ENCODE measurements at places on chromosomes 2 and 18.
A peak's percentile ranks its signal among the peaks of the same experiment; 100 is the strongest.

- DNase-seq, result no peak
These were observed 7.3 kb downstream of the XRCC5 start for GRCh38 chr2:216116418-216116817.

DNA sequence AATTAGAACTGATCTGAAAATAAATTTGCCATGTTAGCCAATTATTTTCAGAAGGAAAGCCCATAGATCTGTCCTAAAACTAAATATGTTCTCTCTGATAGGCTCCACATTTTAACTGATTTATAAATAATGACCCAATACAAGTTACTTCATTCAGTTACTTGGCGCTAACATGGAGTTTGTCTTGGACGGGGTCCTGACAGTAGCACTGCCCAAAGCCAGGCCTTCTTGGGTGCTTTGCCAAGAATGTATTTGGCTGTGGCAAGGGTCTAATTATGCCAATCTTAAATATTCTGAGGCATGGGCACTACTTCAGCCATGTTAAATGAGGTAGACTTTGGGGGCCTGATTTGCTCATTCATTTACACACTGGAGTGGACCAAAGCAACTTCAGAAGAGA, 135.0 kb upstream of the PKDCC start:
- DNase-seq, result no peak

- DNase-seq, result no peak
These were observed 39.5 kb downstream of the THNSL2 start for GRCh38 chr2:88209521-88210131.

- peak; percentile 11 for DNase-seq
These were observed 186.6 kb downstream of the NRP2 start for GRCh38 chr2:205868773-205869333.

DNA sequence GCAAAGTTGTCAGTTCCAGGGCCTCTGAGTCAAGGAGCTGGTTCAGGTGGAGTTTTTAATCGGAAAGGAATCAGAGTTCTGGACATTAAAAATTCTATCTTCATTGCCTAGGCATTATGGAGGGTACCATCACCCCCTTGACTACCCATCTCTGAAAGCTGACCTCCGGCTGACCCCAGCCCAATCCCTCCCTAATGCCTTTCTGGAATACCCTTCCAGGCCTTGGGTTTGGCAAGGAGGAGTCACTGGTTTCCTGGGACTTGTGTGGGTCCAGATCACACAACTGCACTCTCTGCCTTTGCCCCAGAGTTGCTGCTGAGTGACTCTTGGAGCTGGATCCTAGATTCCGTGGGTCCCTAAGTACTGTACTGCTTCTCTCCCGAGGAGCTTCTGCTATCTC, 1.0 kb upstream of the OSR1 start:
- no peak for DNase-seq

GRCh38 chr2:11406958-11407381, 59.0 kb downstream of the E2F6 start:
- DNase-seq, result peak; percentile 44

GRCh38 chr2:121202541-121203310, 82.3 kb downstream of the TFCP2L1 start:
- DNase-seq, result no peak

DNA sequence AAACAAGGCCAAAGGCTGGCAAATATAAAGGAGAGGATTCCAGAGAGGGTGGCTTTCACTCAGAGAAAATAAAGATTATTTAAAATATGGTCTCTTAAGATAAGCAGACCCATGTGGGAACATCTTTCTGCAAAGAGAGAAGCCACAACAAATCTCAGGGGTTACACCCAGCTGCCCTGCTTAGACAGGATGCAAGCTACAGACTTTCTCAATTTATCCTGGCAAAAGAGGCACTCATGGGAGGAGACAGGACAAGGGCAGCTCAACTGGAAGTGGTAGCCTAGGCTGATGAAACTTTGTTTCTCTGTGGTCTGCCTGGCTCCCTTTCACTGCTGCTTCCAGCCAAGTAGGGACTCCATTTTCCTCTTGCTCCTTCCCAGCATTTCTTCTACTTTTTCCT, 25.9 kb upstream of the SULT1C4 start:
- no peak for DNase-seq

- no peak for DNase-seq
These were observed 59.3 kb downstream of the COBLL1 start for GRCh38 chr2:164782323-164782722.

DNA sequence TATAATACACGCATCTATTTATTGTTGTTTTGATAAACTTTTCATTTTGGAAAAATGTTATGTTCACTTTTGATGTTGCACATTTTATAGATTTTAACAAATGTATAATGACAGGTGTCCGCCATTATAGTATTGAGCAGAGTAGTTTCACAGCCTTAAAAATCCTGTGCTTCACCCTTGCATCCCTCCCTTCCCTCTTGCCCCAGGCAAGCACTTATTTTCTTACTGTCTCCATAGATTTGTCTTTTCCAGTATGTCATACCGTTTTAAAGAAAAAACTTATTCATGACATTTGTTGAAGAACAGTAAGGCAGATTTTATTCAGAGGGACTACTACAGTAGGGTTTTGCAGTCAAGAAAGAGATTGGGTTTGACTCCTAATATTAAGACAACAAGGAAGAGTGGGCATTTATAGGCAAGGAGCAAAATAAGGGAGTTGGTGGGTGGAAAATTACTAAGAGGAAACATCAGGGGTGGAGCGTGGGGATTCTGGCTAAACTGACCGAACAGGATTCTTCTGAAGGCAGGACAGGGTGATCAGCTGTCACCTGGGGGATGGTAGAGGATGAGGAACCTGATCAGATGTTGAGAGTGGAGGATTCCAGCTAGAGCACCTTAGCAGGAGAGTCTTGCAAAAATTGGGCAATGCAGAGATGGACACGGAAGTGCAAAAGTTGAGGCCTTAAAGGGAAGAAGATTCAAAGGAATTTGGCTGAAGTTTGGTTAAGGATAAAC, 108.8 kb downstream of the NCK2 start:
- DNase-seq, result no peak
